ENCODE measurements at places on chromosomes 12 and 14.

DNA sequence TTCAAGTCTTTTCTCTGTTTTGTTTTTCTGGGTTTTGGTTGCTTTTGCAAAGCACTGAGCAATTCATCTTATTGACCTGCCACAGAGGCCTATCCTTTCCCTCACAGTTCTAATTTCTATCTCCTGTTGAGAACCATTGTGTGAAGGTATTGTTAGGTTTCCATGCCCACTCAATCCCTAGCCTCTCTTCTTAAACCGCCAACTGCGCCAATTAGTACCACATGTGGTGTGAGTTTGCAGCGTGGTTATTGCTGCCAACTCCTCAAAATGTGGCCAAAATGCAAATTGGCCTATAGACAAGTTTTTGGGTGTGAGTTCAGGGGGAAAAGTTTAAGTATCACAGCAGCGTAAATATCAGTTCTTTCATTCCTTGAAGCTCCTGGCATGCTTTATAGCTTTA lies 232.6 kb downstream of the FLRT2 start:
- DNase-seq, result no peak

DNA sequence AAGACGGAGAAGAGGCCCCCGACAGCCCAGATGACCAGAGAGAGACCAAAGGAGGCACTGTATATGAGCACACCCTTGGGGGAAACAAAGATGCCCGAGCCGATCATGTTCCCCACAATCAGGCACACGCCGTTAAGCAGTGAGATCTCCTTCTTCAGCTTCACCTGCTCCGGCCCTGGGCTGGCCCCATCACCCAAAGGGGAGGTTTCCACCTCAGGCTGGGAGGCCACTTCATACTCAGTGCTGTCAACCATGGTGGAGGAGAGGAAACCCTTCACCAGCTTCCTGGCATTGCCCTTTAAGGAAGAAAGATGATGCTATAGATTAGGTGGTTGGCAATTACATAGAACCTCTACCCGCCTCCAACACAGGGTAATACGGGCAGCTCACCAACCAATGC lies 2.1 kb downstream of the SLC7A7 start:
- DNase-seq, result no peak

- no peak for DNase-seq
These were observed 220.6 kb upstream of the RGS6 start for GRCh38 chr14:71711619-71712018.

- no peak for DNase-seq
These were observed 174.4 kb upstream of the GZMB start for GRCh38 chr14:24808412-24808811.

- no peak for DNase-seq
These were observed 14.8 kb downstream of the RIMKLB start for GRCh38 chr12:8712572-8712971.

GRCh38 chr12:80442426-80443222 lies 1.4 kb upstream of the PTPRQ start:
- no peak for DNase-seq

DNA sequence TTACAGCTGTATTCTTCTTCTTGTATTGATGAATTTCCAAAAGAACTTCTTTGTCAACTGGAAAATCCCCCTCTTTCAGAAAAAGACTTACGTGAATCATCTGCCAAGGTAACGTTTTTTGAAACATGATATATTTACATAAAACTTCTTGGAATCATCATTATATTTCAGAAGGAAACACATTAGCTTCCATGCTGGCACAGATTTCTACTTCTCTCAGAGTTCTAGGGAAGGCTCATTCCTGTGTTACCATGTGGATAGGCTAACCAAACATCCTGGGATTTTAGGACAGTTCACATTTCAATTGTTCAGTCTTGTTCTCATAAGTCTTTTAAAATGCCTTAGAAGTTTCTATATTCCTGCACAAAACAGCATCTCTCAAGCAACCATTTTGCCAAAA lies 120.3 kb upstream of the NEDD1 start:
- DNase-seq, result no peak

- no peak for DNase-seq
These were observed 273.9 kb upstream of the MIS18BP1 start for GRCh38 chr14:45526715-45527549.

DNA sequence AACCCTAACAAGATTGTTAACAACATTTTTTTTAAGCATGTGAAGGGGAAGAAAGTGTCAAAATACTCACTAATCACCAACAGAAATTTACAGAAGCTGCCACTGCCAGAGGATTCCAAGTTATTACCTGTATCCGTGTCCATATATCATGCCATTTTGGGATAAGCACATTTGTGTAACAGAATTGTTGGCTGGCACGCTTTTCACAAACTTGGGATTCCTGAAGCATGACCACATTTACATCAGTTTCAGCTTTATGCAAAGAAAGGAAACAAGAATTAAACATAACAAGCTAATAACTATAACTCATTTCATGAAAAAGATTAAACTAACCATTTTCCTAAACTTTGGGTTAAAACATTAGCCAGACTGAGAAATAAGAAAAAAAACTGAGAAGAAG lies 5.9 kb downstream of the NEMP1 start:
- no peak for DNase-seq

DNA sequence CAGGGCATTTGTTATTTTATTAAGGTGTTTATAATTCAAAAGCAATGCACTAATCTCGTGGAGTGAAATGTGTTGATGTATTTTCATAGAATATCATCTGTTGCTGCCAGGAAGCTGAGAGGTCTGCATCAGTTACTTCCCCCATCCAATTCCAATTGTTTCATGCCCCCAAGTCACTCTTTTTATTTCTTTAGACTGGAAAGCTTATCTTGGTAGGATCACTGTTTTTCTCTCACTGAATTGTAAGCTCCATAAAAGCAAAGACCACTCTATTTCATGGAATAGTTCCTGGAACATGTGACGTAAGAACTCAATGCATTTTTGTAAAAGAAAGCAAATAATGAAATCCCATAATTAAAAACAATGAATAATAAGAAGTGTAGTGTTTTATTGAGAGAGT lies 420.2 kb downstream of the TRHDE start:
- no peak for DNase-seq

- no peak for DNase-seq
These were observed 2.0 kb upstream of the ATN1 start for GRCh38 chr12:6925540-6926279.

DNA sequence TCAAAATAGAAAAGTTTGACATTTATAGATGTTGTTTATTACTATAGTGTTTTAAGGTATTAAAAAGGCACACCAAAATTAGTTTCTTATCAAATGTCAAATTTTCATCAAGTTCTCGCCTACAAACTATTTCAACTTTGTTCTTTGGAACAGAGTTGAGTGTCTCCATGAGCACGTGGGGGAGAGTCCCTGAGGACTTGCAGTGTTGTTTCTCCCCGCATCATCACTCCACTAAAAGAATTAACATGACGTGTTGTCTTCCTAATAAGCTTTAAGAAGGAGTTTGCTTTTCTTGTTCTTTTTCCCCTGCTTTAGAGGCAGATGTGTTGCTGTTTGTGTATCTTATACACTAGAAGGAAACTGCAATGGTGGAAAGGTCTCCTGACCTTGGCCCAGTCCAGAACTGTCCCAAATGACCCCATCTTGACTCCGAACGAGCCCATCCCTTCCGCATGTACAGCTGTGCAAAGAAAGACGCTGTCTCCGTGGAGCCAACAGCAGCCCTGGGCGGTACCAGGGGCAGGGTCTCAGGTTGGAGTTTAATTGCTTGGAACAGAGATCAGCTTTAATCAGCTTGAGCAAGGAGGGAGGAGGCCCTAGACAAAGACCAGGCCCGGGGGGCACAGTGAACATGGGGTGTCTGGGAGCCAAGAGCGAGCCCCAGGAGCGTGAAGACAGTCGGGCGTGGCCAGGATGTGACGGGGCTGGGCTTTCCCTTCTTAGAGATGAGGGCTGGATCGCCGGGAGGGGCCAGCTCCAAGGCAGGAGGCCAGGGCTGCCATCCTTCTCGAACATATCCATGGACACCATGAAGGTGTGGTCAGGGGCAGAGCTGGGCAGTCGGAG lies 215.4 kb upstream of the RTL1 start:
- DNase-seq, result no peak

All from CD4-positive, alpha-beta T cell treated with Interleukin-15 for 1 hour (primary cell).